Esophagus squamous epithelium (tissue), 5 donors: ENCODE measurements at places on chromosomes 2 and 18. TPM values are rescaled to one million over a fixed set of nuclear protein-coding genes. Genes with fewer than 3 reads are reported as not detected.

- no peak for DNase-seq
These were observed 67.6 kb downstream of the KIAA2012 start for GRCh38 chr2:202140522-202141252.

- DNase-seq, result no peak
These were observed 82.1 kb upstream of the REV1 start for GRCh38 chr2:99571954-99572353.

DNA sequence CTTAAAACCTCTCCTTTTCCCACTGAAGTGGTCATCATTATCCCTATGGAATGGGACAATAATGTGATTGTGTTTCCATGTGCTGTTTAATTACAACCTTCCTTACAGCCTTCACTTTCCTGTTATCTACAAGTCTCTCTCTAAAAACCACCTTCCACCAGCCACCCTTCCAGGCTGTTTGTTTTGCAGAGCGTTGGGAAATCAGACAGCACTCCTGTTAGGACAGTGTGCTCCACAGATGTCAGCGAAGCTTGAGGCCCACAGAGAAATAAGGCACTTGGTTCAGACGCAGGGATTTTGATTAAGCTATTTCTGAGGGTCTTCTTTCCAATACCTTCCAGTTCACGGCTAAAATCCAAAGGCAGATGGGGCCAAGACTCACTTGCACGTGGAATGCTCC, 32.3 kb upstream of the ASPRV1 start:
- DNase-seq, result no peak

DNA sequence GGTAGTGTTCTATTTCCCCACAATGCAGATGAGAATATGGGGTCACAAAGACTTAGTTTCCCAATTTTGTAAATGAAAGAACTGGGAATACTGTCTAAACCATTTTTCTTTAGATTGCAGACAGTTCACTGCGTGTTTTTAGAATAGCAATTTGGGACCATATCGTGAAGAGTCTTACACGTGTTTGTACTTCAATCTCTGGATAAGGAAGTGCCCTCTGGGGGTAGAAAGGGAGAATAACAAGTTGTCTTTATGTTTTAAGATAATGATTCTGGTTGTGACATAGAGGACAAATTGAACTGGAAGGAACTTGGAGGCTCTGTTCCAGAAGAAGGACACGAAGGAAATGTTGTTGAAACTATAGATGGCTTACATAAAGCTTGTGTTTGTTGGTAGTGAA, 457.7 kb downstream of the CBLN2 start:
- DNase-seq, result no peak

ADAM23 gene
- 4.6 TPM for total RNA-seq

GRCh38 chr2:69641471-69641870, 2.1 kb downstream of the AAK1 start:
- no peak for DNase-seq

DNA sequence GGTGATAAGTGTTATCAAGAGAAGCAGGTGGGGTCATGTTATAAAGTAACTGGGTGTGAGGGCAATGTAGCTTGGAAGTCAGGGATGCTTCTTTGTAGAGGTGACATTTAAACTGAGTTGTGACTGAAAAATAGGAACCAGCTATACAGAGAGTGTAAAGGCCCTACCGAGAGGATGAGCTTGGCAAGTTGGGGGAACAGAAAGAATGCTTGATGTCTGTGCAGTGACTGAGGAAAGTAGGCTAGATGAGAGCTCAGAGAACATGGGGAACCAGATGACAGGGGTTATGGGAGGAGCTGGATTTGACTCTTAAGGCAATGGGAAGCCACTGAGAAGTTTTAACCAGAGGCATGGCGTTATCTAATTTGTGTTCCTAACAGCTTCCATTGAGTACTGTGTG, 115.3 kb downstream of the DOCK10 start:
- no peak for DNase-seq
